ENCODE measurements at places on chromosomes 4 and X.

- H3K36me3 ChIP-seq = no peaks in the 10 kb centered on the region
- no peak for DNase-seq
- peaks cover 9% of the 10 kb centered on the region for H3K4me1 ChIP-seq
- H3K27me3 ChIP-seq = peaks cover 24% of the 10 kb centered on the region
- no peak overlapping the region for H3K27ac ChIP-seq
These were observed 550 bp downstream of the ADGRA3 start for GRCh38 chr4:22515145-22515887.

DNA sequence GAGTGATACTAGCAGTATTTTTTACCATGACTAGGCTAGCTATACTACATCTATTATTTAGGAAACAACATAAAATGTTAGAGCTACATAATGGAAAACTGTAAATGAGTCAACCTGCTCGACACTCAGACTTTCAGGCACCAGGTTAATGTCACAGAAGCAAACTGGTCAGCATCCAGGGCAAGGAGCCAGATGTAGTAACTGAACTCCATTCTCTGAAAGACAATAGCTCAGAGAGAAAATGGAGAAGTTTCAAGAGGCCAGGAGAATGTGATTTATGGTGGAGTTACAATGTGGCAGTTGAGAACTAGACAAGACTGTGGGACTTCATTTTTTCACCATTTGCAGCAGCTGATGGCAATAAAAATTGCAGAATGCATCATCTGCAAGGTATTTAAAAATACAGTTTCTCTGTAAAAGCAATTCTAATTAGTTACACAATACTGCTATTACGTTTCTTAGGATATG, 342.7 kb upstream of the PABPC4L start:
- H3K27me3 ChIP-seq = no peaks in the 10 kb centered on the region
- no peaks in the 10 kb centered on the region for H3K4me1 ChIP-seq
- no peaks in the 10 kb centered on the region for H3K36me3 ChIP-seq
- no peak overlapping the region for H3K4me3 ChIP-seq
- no peak overlapping the region for H3K27ac ChIP-seq

DNA sequence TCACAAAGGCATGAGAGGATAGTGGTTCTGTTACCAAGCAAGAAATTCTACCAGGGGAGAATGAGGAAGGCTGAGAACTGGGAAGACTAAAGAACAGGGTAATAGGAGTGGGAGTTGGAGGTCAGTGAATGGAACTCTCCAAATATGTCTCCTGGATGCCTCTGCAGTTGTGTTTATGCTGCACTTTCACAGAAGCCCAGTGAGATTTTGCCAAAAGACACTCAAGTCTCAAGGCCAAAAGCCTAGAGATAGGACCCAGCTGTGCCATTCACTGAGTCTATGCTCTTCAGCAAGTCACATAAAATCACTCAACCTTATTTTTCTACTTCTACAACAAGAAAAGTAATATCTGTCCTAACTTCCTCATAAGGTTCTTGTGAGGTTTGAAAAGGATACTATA, 285.4 kb downstream of the UNC5C start:
- no peaks in the 10 kb centered on the region for H3K4me1 ChIP-seq
- no peaks in the 10 kb centered on the region for H3K36me3 ChIP-seq

GRCh38 chrX:9902656-9903055, 64.5 kb upstream of the CLDN34 start:
- no peak overlapping the region for H3K27ac ChIP-seq
- DNase-seq = no peak
- peaks cover 8% of the 10 kb centered on the region for H3K4me1 ChIP-seq

DNA sequence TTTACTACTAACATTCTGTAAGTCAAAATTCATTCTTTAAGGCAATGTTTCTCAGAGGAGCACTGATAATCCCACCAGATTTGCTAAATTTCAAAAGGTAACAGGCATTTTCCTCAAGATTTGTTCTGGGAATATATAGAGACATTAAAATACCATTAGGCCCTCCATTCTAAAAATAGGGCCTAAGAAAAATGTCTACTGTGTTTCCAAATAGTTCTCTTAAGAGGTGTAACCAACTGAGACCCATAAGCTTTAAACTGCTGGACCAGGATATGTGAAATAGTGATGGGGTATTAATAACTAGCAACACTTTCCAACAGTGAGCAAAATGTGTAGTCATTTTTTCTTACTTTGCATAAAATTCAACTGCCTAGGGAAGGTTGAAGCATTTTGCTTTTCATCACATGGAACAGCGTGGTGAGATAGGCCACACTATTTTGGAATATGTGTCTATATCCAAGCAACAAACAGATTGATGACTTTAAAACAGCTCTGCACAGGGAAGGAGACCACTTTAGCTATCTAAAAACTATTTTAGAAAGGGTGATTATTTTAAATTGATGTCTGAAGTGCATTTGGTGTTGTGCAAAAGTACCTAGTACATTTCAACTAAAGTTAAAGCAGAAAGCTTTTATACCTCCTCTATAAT, 89.9 kb downstream of the CORIN start:
- no peaks in the 10 kb centered on the region for H3K4me1 ChIP-seq
- no peak overlapping the region for H3K27ac ChIP-seq
- no peak overlapping the region for H3K4me3 ChIP-seq
- no peaks in the 10 kb centered on the region for H3K36me3 ChIP-seq
- DNase-seq = no peak

GRCh38 chrX:97481228-97481627, 597.5 kb downstream of the RPA4 start:
- H3K27me3 ChIP-seq = no peaks in the 10 kb centered on the region
- H3K4me3 ChIP-seq = no peak overlapping the region
- H3K36me3 ChIP-seq = no peaks in the 10 kb centered on the region
- no peak for DNase-seq

- H3K27ac ChIP-seq = peak within 1 kb of the TSS; percentile 94
- no peaks in the 10 kb centered on the region for H3K27me3 ChIP-seq
- peaks cover 46% of the 10 kb centered on the region for H3K4me1 ChIP-seq
- peak within 1 kb of the TSS; percentile 99 for H3K4me3 ChIP-seq
- DNase-seq = peak; percentile 27
These were observed at the start of gene NAAA for GRCh38 chr4:75940692-75941253. TSS of gene NAAA (minus strand) at chr4:75941013. CDS start at chr4:75940949, 64 bp downstream.

DNA sequence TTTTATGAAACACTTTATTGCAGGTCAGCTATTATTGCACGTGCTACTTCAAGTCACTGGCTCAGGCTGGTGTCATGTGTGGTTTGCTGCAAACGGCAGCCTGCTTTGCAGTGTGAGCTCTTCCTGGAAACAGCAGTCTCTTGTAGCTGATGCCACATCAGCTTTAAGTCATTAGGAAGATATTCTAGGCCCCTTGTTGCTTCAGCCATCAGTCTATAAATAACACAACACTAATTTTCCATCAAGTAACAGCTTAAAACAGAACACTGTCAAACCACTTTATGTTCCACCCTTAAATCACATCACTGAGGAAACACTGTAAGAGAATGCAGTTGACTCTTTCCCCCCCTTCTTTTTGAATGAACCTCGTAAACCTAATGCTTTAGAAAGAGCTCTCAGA, 93.8 kb downstream of the GATB start:
- H3K4me3 ChIP-seq = no peak overlapping the region
- H3K27ac ChIP-seq = no peak overlapping the region

- no peak overlapping the region for H3K27ac ChIP-seq
- H3K36me3 ChIP-seq = no peaks in the 10 kb centered on the region
- DNase-seq = no peak
- H3K4me1 ChIP-seq = no peaks in the 10 kb centered on the region
- no peak overlapping the region for H3K4me3 ChIP-seq
These were observed 618.1 kb downstream of the PPP4R3C start for GRCh38 chrX:26845056-26845455.

GRCh38 chrX:28787206-28787605, 200.0 kb downstream of the IL1RAPL1 start:
- H3K4me1 ChIP-seq = no peaks in the 10 kb centered on the region
- H3K4me3 ChIP-seq = no peak overlapping the region
- H3K27ac ChIP-seq = no peak overlapping the region
- no peaks in the 10 kb centered on the region for H3K27me3 ChIP-seq

- no peaks in the 10 kb centered on the region for H3K36me3 ChIP-seq
- H3K4me1 ChIP-seq = no peaks in the 10 kb centered on the region
- H3K27ac ChIP-seq = no peak overlapping the region
- H3K27me3 ChIP-seq = no peaks in the 10 kb centered on the region
These were observed 9.7 kb downstream of the TSPAN7 start for GRCh38 chrX:38571058-38571457.

GRCh38 chr4:184804621-184805020, 21.1 kb downstream of the ACSL1 start:
- no peak for DNase-seq
- no peak overlapping the region for H3K27ac ChIP-seq
- no peaks in the 10 kb centered on the region for H3K27me3 ChIP-seq
- peaks cover 33% of the 10 kb centered on the region for H3K36me3 ChIP-seq
- peaks cover 37% of the 10 kb centered on the region for H3K4me1 ChIP-seq

- no peaks in the 10 kb centered on the region for H3K36me3 ChIP-seq
- no peaks in the 10 kb centered on the region for H3K4me1 ChIP-seq
- DNase-seq = no peak
- H3K27ac ChIP-seq = no peak overlapping the region
- H3K27me3 ChIP-seq = no peaks in the 10 kb centered on the region
These were observed 458.1 kb upstream of the PCDH10 start for GRCh38 chr4:132691026-132691425.

DNA sequence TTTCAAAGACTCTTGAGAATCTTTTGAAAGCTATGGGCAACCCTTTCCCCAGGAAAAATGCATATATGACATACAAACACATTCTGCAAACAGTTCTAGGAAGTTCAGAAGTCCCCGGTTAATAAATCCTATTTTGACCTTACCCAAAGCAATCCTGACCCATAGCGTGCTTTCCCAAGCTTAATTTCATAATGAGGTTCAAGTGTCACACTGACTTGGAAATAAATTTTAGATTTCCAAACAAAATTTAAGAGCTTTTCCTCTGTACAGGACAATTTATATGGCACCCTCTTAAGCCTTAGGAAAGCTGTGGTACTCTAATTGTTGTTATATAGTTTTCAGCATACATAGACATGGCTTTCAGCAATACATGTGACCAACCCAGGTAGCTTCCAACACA, 11.3 kb downstream of the MID2 start:
- no peak overlapping the region for H3K27ac ChIP-seq
- no peaks in the 10 kb centered on the region for H3K4me1 ChIP-seq
- H3K36me3 ChIP-seq = no peaks in the 10 kb centered on the region
- H3K4me3 ChIP-seq = no peak overlapping the region
- no peak for DNase-seq
- H3K27me3 ChIP-seq = peaks cover 2% of the 10 kb centered on the region

Data from CD14-positive monocyte (primary cell).